ENCODE measurements at places on chromosomes 13 and 19. TPM values are rescaled to one million over a fixed set of nuclear protein-coding genes. Genes with fewer than 3 reads are reported as not detected.

Gene DMRTC2
- not detected for total RNA-seq

Gene ZNRF4
- not detected for total RNA-seq

GRCh38 chr13:79108914-79109643, 297.0 kb downstream of the RBM26 start:
- no peak for DNase-seq

DNA sequence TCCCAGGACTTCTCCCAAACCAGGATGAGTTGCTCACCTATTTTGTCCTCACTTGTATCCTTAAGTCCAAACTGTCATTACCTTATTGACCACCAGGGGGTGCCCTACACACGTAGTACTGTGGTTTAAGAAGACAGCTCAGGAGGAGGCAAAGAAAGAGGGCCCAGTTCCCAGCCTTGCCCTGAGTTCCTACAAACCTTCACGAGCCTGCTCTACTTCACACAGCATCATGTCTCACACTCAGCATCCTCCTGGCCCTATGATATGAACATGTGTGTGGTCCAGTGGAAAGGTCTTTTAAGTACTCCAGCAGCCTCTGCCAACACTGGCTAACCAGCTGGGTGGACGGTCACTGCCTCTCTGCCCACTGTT, 8.1 kb upstream of the ZNF784 start:
- peak; percentile 91 for DNase-seq

DNA sequence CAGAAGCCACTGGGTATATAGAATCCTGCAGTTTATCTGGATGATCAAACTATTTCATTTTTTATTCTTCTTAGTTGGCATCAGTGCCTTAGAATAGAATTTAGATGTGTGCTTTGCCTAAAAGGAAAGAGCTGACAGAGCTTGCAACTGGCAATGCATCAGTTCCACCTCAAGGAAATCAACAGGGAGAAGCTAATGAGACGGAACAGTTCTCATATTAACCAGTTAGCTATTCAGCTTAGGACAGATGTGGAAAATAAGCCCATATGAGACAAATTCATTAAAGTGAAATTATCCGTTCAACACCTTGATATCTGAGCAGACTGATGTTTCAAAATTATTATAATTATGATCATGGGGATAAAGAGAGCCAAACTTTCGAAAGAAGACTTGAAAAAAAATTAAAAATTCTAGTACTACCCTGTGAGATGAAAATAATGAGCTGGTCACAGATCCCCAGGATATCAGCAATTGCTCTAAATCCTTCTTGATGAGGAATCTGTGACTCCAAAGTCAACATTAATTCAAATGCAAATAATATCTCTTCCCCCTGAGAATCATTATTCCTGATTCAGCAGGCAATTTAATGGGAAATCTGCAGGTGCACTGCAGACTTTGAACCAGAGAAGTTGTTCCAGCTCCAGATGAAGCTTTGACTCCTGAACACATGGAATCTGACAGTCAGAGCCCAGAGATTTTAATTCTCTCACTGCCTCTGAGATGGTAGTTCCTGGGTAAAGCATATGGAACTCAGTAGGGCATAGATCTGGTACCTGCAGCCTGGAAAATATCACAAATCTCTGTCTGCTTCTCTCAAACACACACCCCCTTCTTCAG, 486.8 kb downstream of the FOXO1 start:
- no peak for DNase-seq

- DNase-seq: no peak
These were observed 100.1 kb upstream of the TSHZ3 start for GRCh38 chr19:31449379-31449778.

DNA sequence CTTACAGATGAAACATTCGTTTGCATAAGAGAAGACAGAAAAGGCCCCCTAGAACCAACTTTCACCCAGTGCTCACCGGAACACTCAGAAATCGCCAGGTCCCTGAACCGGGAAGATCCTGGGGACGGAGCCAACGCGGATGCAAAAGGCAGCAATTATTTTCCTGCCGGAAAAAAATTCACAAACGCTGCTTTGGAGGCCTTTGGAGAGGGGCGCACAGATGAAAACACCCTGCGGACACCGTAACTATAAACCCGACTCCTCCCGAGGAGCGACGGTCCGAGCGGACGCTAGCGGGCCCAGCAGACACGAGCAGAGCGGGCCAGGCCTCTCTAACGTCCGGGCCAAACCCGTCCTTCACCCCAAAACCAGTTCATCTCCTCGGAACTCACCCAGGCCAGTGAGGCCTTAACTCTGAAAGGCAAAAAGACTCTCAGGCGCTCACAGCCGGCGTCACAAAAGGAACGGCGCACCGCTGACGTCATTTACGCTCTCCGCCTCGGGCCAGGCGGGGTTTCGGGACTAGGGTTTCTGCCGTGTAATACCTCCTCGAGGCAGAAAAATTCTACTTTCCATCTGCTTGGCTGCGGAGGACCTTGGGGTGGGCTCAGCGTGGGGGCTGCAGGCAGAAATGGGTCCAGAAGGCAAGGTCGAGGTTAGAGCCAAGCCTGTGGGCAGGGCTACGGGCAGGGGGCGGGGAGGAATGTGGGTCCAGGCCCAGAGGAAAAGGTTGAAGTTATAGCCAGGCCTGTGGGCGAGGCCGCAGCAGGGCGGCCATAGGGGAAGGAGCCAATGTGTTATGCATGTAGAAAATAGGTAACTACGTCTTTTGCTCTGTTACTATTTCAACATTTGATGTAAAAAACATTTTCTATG, at the start of gene ZNF426:
Gene ZNF426, minus strand, starts transcription at position 463 of the 876 bp plus-strand sequence. CDS start 2,413 bp downstream, outside the sequence.
- peak; percentile 88 for DNase-seq

All from natural killer cell treated with Interleukin-12 subunit alpha and Interleukin-12 subunit beta and Interleukin-15 and Interleukin-18, amount 100 ng/mL, for 72 hours (primary cell).